ENCODE measurements at places on chromosomes 7 and 10.

DNA sequence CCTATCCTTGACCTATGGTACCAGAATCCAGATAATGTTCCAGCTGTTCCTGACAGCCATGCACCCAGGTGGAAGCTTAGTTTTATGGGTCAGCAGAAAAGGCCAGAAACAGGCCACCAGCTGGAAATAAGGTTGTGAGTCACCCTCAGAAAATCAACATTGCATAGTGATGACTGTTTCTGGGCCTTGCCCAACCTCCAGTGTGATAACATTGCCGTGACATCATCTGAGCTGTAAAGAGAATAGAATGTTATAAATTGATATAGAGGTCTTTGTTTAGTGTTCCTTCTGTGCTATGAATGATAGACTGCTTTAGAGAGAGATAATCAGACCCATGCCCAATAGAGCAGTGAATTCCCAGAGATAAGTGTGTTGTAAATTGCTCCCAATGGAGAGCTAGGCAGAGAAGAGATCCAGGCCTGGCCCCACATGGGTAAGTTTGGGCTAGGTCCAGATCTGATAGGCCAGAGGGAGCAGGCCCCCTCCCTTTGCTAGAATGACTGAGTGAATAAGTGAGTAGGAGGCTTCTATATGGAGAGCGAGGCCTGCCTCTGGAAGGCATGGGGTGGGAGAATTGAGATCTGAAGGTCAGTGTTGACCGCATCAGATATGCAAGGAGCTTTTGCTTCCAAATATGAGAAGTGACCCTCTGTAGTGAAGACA, 14.2 kb upstream of the HPS1 start:
- peak; percentile 92 for DNase-seq

GRCh38 chr10:125852487-125852886, 28.6 kb downstream of the DHX32 start:
- no peak for DNase-seq

DNA sequence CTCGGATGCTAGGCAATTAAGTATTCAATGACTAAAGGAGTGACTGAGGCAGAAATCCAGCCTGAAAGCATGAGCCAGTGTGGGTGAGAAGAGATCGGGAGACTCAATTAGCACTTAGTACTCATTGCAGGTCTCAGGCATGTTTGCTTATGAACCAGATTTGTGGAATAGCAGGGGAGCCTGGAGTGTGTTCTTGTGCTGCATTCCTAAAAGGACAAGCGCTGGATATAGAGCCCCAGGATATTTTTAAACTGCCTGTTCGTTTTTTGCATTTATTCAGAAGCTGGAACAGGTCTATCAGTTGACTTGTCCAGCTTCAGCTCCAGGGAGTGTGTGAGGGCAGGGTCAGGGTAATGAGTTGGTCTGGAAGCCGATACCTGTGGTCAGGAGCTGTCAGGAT, 120.3 kb downstream of the BMPER start:
- DNase-seq = no peak

GRCh38 chr10:4836416-4836969, 10.5 kb downstream of the AKR1E2 start:
- DNase-seq = no peak

GRCh38 chr7:11548532-11548931, 283.5 kb downstream of the THSD7A start:
- peak; percentile 73 for DNase-seq

DNA sequence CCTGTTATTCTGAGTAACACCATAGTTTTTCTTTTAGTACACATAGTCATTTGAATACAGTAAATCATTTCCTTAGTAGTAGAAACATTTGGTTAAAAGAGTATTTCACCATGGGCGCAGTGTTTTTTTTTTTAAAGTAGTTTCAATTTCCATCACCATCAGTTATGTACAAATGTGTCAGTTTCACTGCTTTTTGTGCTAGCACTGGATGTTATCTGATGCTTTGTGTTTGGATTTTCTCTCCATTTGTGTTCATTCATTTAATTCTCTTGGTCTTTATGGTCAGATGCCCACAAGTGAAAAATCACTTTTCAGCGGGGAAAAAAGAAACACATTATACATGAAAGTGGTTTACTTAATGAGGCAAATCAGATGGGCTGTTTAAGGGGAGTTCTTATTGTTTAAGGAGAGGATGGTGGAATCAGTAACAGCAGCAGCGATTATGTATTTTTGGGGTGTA, 16.0 kb upstream of the HK1 start:
- DNase-seq = no peak

- peak; percentile 81 for DNase-seq
Measured at GRCh38 chr10:125982260-125982948, 86.0 kb downstream of the FANK1 start.

DNA sequence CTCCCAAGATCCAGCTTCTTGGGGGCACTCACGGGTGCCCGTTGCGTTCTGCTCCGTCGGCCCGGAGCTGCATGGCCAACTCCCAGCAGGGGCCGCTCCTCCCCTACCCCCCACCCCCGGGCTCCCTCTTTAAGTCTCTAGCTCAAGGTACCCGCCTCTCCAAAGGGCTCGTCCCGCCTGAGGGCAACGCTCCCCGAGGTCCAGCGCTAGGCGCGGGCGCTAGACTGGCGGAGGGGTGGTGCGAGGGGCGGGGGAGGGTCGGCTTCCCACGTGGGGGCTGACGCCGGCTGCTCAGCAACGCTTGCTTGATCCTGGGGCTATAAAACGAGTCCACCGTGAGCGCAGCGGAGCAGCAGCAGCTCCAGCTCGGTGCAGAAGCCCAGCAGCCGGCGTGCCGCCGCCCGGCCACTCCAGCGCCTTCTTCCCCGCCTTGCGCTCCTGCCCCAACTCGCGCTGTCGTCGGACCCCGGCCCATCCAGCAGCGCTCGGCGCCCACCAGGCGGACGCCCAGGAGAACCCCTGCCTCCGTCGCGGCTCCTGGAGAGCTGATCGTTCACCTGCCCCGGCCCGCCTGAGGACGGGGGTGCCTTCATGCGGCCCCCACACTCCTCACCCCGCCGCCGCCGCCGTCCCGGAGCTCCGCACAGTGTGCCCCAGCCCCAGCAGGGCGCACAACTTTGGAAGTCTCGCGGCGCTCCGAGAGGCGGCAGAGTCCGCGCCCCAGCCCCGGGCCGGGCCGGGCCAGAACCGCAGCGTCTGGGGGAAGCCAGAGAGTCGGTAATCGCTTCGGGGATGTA, at the start of gene ADRA2A:
Gene ADRA2A, plus strand, starts transcription at position 348 of the 797 bp plus-strand sequence. CDS start 968 bp downstream, outside the sequence.
- DNase-seq = peak; percentile 34

Measured in fibroblast of mammary gland (primary cell).